ENCODE measurements at places on chromosomes 1 and 21.

GRCh38 chr1:105083611-105084010, 1333.9 kb downstream of the AMY1C start:
- DNase-seq, result no peak

DNA sequence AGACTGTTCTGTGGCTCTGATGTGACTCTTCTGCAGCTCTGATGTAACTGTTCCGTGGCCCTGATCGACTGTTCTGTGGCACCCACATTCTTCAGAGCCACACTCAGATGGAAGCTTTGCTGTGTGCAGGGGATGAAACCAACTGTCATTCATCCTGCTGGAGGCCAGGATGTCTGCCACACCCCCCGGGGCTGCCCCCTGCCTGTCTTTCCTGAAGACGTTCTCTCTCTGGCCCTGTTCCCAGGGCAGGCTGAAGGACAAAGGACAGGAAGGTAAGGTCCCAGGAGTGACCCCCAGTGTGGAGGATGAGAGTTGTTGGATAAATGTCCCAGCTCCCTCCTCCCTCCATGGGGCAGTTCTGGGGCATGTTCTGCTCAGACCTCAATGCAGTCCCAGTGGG, 29.4 kb upstream of the UMODL1 start:
- DNase-seq, result no peak

DNA sequence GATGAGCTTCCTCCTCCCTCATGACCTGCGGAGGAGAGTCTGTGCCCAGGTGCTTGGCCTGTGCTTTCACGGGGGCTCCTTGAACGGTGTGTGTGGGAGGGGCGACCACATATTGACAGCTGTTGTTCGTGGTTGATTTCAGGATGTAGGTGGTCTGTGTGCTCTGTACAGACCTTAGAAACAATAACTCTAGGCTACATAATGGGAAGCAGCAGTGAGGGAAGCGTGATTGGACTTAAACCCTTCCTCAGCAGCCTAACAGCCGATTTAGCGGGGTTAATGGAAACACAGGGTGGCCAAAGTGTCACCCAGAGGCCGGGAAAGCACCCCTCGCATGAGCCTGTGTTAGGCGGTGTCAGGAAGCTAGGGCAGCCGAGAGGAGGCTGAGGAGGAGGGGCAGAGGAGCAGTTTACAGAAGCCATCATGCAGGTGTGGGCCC, 56.0 kb downstream of the TBCE start:
- no peak for DNase-seq

DNA sequence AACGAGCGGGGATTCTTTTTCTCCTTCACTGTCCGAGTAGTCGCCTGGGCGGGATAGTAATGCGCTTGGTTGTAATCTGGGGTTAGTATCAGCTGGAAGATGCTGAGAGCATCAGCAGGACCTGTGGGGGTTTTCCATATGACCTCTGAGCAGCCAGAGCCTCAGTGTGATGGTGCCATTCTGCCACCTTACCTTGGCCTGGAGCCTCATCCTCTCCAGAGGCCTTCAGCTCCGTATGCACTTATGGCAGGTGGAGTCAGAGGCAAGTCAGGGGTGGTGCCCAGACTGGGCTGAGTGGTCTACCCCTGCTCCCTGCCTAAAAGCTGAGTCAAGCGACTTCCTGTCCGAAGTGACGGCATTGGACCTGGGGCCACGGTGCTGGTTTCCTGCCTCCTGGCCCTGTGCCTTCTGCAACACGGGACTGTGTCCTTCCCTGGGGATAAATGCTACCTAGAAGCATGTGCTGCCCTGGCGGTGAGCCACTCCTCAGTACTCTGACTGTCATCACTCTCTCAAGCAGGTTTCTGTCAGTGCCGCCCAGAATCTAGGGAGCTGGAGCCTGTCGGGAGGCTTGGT, 24.7 kb downstream of the TENT5C start:
- DNase-seq, result no peak

DNA sequence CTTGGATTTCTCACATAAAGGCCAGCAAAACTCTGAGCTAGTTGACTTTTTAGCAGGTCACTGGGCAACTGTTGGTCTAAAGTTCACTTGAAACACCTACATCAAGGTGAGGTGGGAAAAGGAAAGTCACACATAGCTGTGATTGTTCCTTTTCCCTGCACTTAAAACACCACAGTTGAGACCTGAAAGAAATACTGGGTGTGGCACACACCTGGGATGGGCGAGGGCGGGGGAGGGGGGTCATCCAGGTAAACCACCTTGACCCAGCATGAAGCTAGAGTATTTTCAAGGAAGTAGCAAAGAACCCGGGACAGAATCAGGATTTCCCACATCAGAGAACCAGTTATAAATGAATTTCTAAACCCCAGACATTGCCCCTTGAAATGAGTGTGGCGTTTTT, 26.4 kb downstream of the ZNF697 start:
- DNase-seq, result peak; percentile 34

DNA sequence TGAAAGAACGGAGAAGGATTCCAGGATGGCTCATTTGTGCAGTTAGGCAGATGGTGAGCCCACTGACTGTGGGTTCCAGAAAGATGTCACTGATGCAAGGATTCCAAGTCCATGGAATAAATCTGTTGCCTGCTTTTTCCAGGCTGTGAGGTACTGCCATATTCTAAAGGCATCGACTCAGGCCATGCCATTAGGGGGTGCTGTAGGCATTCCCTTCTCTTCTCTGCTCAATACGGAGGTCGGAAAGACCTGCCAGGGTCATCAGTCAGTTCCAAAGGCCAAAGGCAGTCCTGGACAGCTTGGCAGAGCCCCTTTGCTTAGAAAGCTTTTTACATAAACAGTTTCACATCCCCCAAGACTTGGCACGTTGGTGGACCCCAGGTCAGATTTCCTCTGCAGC, 31.7 kb upstream of the TMEM125 start:
- peak; percentile 83 for DNase-seq

- DNase-seq, result no peak
Measured at GRCh38 chr1:185661971-185662370, 72.2 kb upstream of the HMCN1 start.

DNA sequence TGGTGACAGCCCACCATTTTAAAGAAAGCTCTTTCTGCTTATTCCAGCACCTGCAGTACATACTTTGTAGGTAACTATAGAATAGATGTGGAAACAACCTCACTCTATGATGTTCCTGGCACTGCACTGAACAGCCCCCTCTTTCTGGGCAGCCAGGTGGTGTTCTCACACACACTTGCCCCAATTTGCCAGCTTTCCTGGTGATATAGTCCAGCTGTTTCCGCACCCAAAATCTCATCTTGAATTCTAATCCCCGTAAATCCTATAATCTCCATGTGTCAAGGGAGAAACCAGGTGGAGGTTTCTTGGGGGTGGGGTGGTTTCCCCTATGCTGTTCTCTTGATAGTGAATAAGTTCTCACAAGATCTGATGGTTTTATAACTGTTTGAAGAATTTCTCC, 102.2 kb downstream of the FCRL5 start:
- no peak for DNase-seq

DNA sequence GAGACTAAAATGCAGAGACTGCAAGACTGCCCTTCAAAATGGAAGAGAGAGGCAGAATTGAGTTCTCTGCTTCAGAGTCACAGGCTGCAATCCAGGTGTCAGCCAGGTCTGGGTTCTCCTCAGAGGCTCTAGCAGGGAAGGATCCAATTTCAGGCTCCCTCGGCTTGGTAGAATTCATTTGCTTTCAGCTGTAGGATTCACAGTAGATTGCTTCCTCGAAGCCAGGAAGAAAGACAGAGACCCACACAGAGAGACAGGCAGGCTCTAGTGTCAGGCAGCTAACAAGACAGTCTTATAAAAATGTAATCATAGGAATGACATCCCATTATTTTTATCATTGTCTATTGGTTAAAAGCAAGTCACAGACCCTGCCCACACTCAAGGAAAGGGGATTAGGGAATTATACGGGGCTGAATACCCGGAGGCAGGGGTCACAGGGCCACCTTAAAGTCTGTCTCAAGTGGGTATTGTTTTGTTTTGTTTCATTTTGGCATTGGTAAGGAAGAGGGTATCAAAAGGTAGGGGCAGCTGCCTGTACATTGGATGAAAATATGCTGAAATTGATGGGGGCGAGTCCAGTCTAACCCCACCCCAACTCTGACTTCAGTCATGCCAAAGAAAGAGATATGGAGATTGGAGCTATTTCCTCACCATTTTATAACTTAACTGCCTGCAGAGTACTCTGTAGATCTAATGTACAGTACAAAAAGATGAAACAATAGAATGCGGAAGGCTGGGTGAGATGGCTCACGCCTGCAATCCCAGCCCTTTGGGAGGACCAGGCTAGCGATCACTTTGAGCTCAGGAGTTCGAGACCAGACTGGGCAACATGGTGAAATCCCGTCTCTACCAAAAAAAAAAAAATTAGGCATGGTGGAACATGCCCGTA, 9.5 kb upstream of the TBCE start:
- peak; percentile 22 for DNase-seq

DNA sequence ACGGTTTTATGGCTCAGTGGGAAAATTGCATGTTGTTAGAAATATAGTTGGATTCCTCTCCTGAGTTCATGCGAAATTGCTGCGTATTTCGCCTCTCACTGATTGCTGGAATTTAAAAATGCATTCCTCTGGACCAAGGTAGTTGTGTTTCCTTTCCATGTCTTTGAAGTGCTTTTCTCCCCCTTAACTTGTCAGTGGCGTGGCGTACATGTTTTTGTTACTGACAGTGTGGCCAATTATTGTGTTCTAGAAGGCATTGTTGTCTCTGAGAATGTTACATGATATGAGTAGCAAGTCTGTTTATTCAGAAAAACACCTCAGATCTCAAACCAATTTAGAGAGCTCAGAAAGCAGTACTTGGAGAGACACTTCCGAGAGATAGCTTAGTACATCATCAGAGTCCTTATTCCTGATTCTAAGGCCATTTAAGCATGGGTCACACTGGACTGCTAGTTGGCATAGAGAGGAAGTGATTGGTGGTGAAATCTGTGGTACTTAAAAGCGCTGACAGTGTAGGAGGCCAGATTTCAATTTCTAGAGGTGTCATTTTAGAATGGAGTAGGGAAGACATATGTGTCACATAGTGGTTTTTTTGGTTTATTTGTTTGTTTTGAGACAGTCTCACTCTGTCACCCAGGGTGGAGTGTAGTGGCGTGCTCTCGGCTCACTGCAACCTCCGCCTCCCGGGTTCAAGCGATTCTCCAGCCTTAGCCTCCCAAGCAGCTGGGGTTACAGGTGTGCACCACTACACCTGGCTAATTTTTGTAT, 184.4 kb downstream of the RYR2 start:
- DNase-seq, result no peak

DNA sequence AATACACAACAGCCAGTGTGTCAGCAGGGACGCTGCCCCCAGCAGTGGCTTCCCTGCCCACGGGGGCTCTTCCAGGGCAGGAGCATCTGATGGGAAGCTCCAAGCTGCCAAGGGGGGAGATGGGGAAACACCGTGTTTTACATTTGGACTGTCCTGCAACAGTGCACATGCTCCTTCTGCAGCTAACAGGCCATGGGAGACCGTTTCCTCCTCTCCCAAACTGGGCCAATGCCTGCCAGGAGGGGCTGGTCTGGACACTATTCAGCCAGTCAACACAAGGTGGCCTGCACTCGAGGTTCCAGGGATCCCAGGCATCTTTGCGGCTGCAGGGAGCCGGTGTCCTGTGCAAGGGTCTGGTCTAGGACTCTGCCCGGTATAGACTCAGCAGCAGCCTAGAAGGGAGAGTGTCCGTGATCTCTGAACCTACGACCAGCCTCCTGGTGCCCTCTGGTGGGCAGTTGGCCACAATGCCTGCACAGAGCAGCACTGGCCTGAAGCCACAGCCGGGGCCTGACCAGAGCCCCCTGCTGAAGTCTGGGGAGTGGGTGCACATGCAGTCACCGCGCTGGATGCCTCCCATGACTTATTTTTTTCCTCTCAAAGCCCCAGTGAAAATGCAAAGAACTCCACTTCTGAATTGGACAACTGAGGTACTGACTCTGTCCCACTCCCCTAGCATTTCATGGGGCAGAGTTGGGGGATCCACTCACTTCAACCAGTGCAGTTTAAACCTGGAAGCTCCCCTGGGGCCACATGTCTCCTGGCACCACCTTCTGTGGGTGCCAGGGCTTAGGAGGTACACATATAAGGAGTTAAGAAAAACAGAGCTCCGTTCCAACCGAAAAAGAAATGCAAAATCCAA, 33.3 kb downstream of the RCC2 start:
- DNase-seq, result peak; percentile 48

DNA sequence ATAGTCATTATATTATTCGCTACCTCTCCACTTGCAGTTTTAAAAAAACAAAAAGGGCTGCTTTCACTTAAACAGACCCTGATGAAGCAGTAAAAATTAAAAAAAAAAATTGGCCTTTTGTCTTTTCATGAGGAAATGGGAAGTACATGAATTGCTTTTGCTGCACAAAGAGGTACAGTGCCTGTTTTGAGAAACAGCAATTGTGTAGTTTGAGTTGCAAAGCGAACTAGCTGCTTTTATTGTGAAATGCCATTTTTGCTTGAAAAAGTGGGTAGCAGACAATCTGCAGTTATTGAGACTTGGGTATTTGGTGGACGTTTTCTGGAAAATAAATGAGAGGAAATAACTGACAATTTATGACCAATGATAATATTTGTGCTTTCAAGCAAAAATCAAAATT, 7.0 kb downstream of the DIP2A start:
- no peak for DNase-seq

- DNase-seq, result peak; percentile 40
Measured at GRCh38 chr1:226603022-226603857, 54.7 kb downstream of the STUM start.

DNA sequence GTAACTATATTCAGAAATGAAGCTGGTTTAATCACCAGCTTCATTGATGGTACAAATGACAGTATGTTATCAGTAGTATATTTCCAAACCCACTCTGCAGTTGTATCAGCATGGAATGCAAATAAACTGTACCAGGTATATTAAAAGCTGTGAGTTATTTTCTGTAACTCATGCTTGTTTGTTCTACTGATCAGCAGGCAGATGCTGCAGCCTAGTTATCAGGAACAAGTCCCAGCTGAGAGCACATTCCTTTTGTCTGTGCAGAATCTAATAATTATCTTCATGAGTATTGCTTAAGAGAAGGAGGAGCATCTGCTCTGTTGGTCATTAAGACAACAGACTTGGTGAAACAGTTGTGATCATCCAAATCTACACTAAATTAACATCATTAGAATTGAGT, 1331.1 kb downstream of the MRPL39 start:
- no peak for DNase-seq

GRCh38 chr1:171711643-171712042, 30.2 kb downstream of the VAMP4 start:
- DNase-seq, result no peak

DNA sequence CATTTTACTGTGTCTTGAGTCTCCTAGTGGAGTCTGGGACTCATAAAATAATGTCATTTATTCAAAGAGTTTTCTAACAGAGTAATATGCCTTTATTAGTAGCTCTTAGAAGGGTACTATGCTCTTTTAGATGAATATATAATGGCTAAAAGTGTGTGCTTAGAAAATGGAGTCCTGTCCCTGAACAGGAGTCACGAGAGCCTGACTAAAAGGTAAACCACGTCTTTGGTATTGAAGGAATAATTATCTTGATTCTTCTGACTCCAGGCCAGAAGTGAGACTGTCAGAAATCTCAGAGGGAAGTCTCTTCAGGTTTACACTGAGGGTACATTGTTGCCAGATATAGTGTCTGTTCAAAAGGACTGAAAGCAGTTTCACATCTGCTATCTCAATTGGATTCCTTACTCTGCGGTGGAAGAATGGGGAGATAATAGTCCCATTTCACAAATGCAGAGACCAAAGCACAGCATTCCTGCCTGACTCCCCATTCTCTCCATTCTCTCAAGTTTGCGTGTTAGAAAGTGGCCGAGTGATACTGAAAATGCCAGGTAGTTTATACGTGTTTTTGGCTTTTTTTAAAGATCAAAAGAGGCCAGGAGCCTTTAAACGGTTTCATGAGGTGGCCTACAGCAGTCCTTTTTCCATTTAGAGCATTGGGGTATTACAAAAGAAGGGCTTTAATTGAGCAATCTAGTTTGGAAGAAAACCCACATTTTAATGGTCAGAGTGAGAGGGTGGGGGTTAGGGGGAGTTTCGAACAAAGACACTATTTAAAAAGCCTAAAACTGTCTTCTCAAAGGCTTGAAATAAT, 176.6 kb downstream of the VPS13D start:
- DNase-seq, result no peak
